ENCODE measurements at places on chromosomes 2 and 18.

DNA sequence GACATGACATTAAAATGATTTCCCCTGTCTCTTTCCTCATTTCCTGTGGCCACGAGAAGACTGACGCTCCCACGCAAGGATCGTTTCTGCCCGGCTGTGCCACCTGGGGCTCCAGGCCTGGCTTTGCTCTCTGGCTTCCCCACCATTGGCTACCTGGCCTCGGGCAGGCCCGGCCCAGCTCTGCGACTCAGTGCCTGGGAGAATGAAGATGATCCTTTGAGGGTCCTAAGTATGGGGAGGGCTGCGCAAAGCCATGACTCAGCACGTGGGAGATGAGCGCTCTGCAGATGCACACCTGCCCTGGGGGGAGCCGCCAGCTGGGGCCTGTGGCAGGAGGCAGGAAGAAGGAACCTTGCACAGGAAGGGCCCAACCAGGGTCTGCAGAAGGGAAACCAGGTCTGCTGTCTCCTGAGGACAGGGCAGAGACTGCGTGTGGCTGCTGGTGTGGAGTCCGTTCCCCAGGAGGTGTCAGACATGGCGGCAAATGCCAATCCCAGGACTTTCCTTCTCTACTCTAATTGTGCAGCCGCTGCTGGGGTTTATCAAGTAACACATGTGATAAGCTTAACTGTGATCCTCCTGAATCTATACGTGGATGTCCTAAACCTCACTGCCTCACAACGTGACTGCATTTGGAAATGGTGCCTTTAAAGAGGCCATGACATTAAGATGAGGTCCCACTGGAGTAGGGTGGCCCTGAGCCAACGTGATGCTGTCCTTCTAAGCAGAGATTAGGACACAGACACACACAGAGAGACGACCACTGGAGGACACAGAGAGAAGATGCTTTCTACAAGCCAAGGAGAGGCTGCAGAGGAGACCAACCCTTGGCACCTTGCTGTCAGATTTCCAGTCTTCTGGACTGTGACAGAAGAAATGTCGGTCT is 32.9 kb downstream of the MBP start:
- peak; percentile 60 for DNase-seq

- DNase-seq, result no peak
Observed at GRCh38 chr2:74481431-74481830, 1.4 kb downstream of the CCDC142 start.

DNA sequence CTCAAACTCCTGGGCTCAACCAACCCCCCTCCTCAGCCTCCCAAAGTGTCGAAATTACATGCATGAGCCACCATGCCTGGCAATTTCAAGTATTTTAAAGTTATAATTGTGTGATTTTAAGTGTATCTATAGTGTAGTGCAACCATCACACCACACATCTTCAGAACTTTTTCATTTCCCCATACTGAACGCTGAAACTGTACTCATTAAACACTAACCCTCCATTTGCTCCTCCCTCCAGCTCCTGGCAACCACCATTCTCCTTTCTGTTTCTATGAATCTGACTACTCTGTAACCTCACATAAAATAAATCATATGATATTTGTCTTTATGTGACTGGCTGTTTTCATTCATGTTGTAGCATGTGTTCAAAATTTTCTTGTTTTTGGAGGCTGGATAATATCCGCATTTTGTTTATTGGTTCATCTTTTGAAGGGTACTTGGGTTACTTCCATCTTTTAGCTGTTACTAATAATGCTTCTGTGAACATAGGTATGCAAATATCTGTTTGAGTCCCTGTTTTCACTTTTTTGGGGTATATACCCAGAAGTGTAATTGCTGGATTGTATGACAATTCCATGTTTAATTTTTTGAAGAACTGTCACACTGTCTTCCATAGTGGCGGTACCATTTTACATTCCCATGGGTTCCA is 188.2 kb downstream of the PLCL1 start:
- DNase-seq, result no peak

DNA sequence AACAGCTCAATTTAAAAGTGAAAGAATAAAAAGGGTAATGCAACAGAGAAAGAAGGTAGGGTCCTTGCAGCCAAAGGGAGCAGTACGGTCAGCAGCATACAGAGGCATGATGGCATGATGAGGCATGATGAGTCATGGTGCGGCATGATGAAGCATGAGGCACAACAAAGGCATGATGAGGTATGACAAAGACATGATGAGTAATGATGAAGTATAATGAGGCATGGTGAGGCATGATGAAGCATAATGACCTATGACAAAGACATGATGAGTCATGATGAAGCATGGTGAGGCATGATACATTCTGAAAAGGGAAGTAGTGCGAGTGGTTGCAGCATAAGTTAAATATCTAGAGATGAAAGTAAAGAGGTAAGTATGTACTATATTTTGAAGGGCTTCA is 673.2 kb downstream of the TMEM182 start:
- no peak for DNase-seq

DNA sequence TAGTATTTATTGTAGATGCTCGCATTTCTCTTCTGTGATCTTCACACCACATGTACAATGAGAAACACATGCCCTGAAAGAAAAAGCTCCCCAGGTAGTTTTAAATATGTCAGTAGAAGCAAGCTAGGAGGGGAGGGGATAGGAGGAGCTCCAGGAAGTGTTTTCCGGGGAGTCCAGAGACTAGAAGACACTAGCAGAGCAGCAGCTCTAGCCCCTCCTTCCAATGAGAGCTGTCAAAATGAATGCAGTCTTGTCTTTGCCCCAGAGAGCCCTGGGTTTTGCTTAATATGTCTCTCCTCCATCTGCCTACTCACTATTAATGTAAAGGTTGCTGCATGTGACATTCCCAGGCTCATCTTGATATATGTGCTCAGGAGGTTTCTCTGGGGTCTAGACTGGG is 462.6 kb upstream of the SOX11 start:
- no peak for DNase-seq
